ENCODE measurements at places on chromosomes 7 and 10.

DNA sequence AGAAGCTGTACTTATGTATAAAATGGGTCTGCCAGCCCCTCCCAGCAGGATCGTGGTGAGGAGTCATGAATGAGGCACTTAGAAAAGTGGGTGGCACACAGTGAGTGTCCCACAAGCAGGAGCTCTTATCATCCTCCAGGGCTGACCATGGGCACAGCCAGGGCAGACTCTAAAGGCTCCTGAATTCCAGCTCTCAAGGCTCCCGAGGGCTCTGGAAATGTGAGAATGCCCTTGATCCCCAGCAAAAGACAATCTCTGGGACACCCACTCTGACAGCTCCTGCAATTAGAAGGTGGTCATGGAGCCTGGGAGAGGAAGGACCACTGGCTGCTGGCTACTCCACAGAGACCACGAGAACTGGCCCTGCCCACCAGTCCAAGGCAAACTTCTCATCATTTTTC is 1.6 kb downstream of the VSTM4 start:
- DNase-seq: no peak

DNA sequence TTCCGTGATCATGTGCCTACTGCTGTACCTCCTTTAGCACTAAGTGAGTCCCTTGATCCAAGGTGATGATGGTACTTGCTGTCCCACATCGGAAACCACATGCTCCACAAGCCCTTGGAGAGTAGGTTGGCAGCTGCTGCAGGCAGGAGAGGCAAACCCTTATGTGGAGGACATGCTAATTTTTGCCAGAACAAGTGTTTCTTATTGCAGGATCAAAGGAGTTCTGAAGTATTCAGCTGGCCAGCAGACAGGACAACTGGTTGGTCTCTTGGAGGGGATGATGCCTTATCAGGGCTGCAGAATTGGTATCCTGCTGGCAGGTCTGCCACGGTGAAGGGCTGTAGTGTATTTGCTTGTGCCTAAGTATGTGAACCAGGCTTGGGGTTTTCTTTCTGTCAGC is 36.8 kb downstream of the NACAD start:
- no peak for DNase-seq

GRCh38 chr7:155090684-155091083 is 20.6 kb downstream of the HTR5A start:
- no peak for DNase-seq

GRCh38 chr10:2839081-2839725 is 228.1 kb upstream of the PFKP start:
- DNase-seq: no peak

DNA sequence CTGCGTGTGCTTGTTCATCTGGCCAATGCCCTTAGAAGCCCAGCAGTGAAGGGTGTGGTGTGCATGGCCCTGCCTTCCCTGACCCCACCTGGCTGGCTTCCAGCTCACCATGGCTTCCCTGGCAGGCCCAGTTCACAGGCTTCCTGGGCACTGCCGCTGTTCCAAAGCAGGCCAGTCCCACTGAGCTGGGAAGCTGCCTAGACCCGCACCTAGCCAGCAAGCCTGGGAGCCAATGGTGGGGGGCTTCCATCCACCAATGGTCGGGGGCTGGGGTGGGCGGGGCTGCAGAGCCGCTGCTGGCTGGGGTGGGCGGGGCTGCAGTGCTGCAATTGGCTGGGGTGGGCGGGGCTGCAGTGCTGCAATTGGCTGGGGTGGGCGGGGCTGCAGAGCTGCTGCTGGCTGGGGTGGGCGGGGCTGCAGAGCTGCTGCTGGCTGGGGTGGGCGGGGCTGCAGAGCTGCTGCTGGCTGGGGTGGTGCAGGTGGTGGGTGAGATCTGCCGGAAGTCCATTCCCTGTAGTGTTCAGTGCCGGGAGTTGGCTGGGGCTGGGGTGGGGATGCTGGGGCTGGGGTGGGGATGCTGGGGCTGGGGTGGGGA is 12.4 kb downstream of the CALY start:
- peak; percentile 53 for DNase-seq

DNA sequence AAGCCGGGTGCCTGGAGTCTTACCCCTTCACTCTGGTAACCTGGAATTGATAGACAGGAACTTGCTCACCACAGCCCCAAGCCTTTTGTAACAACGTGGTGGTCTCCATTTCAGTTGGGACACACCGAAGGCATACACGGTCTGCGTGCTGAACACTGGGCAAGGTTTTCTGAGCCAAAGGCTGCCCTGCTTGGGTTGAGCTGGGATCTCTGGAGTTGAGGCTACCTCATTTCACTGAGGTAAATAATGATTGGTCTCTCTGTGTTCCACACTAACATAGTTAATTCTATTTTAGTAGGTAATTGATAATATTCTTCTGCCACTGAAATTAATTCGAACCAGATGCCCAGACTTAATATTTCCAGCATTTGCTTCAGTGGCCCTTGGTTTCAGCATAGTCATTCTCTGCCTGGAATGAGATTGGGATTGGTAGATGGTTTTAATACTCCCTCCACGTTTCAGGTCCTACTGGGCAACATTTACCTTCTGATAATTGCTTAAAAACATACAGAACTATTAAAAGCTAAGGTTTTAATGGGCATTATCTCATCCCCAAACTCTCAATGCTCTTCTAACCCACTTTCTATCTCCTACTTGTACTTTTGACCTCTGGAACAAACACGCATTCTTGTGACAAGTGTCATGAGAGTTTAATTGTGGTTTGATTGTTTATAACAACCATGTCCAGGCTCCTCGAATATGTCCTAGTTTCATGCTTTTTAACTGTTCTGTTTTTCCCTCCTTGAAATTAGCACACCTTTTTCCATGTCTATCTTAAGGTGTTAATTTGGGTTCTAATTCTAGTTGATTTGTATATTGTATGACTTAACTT is 202.3 kb upstream of the KLF6 start:
- DNase-seq: no peak

DNA sequence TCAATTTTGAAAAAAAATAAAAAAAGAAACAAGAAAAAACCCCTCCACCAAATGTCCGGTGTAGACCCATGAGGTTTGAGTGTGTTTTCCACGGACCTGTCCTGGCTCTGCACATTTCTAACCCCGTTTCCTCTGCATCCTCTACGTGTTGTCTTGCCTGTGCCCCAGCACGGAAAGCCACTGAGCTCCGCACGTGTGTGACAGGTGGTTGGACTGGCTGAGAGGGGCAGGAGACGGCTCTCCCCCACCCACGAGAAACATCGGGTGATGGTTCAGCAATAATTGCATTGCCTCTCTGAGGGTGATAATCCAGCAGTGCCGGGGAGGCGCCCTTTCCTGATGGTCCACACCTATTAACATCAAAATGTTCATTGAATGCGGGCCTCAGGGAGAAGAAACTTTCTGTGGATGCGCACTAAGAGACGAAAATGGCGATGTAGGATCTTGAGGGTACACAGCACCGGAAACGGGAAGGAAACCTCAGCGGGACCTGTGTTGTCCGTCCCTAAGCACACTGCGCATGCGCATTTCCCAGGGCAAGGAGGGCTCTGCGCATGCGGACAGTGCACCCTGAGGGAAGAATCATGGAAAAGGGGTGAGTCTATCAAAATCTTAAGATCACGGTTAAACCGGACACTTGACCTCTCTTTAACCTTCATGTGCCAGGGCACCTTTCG is 470.1 kb upstream of the ADARB2 start:
- DNase-seq: no peak

- DNase-seq: no peak
These were observed 125.2 kb downstream of the DOCK4 start for GRCh38 chr7:112080978-112081377.

DNA sequence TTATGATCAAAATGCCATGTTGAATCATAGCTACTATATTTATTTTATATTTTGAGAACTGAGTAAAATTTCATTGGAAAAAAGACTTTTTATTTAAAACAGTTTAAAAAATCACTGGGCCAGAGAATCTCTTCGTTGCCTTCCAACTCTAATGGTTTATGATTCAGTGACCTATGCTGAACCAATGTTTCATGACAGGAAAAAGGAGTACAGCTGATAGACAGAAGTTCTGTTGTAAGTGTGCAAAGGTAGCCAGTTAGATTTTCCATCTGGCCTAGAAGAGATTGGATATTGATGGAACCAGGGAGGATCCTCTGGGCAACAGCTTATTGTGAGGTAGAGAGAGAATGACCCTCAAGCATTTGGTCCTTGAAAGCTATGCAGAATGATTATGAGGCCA is 745.8 kb downstream of the SUGCT start:
- no peak for DNase-seq

DNA sequence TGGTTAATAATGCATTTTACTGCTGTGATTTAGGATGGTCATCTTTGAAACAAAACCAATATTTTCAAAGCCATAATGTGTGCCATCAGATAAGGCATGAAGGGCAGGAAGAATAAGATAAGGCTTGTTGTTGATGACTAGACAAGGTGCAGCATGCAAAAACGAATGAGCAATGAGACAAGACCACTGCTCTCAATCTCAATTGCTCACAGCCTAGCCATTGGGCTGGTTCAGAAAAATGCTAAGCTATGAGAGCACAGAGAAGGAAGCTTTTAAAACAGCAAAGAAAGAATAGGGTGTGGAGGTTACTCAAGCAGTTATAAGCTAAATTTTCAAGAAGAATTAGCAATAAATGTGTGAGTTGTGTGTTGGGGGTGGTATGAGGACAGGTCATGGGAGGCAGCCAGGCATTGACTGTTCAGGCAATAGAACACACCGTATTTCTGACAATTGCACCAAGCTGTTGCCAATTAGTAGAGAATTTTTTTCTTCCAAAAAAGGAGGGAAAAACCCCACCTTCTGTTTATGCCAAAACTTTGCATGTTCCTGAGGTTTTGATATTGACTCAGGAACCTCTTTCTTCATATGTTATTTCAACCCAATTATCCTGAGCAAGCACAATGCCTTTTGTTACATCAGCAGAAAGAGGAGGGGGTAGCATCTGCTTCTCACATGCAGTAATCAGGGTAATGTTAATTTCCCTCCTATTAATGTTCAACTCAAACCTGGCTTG is 276.5 kb downstream of the HDAC9 start:
- DNase-seq: no peak

GRCh38 chr7:40793132-40793531 is 658.3 kb downstream of the SUGCT start:
- DNase-seq: no peak

GRCh38 chr7:151299530-151299929 is 42.1 kb upstream of the NUB1 start:
- DNase-seq: no peak

DNA sequence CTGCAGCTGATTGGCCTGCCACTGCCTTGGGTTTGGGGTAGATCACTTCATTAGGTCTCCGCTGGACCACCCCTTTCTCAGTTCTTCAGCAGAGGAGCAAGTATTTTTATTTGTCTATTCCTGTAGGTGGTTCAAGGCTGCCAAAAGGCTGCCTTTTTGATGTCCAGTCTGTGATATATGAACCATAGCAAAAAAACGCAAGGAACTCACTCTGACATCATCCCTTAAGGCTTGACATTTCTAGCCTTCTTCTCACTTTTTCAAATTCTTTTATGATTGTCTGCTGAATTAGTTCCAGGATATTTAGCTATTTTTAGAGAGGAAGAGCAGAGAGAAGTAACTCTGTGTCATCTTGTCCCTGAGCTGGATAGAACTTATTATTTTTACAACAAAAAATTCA is 269.2 kb downstream of the BAMBI start:
- no peak for DNase-seq

DNA sequence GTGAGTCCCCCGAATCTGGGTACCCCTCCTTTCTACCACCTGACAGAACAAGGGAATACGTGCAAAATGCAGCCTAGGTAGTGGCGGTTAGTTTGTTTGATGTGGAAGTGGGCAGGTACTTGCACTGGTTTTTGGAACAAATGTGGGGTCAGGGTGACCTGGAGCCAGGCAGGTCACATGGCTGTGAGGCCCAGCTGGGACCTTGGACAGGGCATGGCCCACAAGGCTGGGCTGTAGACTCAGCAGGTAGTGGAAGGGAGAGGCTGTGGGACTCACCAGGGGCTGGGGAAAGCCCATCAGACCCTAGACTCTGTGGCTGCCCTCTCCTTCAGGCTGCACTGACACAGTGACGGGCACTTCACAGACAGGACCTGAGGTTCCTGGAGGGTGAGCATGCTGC is 159.9 kb upstream of the ADCY1 start:
- no peak for DNase-seq

DNA sequence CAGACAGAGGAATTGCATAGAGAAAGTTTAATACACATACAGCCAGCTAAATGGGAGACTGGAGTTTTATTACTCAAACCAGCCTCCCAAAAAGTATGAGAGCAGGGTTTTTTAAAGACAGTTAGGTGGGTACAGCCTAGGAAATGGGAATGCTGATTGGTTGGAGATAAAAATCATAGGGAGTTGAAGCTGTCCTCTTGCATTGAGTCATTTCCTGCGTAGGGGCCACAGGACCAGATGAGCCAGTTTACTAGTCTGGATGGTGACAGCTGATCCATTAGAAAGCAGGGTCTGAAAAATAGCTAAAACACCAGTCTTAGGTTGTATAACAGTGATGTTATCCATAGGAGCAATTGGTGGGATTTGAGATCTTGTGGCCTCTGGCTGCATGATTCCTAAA is 76.1 kb upstream of the POM121L12 start:
- no peak for DNase-seq

DNA sequence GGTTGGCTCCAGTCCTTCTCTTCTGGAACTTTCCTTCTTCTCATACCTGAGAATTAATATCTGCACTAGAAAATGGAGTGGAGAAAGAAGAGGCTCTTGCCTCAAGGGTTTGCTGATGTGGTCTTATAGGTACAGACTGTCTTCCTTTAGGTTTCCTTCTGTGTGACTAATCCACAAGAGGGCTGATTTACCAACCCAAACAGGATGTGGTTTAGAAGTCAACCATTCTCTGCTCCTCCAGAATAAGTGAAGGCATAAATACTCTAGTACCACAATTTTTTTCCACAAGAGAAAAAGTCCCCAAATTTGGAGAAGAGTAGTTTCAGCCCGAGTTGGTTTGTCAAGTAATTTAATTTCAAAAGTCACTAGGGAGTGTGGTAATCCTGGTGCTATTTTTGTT is 85.8 kb downstream of the NRP1 start:
- DNase-seq: no peak

DNA sequence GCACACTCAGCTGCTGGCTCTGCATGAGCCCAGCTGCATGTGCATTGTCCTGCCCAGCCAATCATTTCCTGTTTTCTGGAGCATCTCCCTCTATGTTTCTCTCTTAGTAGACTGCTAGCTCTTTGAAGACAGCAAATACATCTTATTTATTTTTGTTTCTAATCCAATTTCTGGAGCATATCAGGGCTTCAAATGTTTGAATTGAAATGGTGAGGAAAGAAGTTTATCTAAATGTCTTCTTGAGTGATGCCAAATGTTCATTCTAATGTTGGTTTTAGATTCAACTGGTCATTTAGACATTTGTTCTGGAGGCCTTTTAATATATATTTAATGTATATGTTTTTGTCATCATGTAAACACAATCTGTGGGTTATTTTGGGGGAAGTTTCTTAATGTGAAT is 141.9 kb downstream of the DNAJB9 start:
- DNase-seq: no peak

- no peak for DNase-seq
These were observed 574.5 kb downstream of the SUGCT start for GRCh38 chr7:40709062-40709964.

- DNase-seq: no peak
These were observed 128.6 kb upstream of the ANKRD1 start for GRCh38 chr10:91049296-91049987.

All from heart left ventricle (tissue), 16 donors.